ENCODE measurements at places on chromosomes 12 and 14. TPM values are rescaled to one million over a fixed set of nuclear protein-coding genes. Genes with fewer than 3 reads are reported as not detected.

MLXIP gene
- total RNA-seq = 30.2 TPM

CLEC4D gene
- total RNA-seq = not detected

RNU4-1 gene
- total RNA-seq = 1,438 TPM

VRTN gene
- not detected for total RNA-seq

TMEM179 gene
- total RNA-seq = not detected

KLRG1 gene
- total RNA-seq = 5.6 TPM

VSX2 gene
- not detected for total RNA-seq

GSKIP gene
- 9.6 TPM for total RNA-seq

MOK gene
- 10.9 TPM for total RNA-seq

BEGAIN gene
- 0.79 TPM for total RNA-seq

RFLNA gene
- total RNA-seq = 0.10 TPM

Measured in left ventricle myocardium superior (tissue), 1 donor.